ENCODE measurements at places on chromosomes 2 and 18.

- DNase-seq = no peak
Observed at GRCh38 chr2:165149439-165149838, 54.4 kb downstream of the SCN3A start.

DNA sequence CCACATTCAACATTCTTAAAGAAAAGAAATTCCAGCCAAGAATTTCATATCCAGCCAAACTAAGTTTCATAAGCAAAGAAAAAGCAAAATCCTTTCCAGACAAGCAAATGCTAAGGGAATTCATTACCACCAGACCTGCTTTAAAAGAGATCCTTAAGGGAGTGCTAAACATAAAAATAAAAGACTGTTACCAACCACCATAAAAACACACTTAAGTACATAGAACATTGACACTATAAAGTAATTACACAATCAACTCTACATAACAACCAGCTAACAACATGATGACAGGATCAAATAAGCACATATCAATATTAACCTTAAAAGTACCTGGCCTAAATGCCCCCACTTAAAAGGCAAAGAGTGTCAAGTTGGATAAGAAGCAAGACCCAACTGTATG, 153.5 kb downstream of the FTCDNL1 start:
- DNase-seq = no peak

DNA sequence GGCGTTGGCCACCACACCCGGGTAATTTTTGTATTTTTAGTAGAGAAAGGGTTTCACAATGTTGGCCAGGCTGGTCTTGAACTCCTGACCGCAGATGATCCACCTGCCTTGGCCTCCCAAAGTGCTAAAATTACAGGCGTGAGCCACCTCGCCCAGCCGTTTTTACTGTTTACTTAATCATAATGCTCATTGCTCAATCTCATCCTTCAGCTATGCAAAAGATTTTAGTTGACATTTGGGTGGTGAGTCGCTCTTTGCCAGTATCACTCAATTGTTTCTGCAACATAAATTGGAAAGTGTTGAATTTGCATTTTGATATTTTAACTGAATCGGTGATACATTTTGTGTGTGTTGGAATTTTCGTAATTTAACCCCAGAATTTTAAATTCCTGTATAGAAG, 7.8 kb upstream of the ZNF532 start:
- DNase-seq = no peak

DNA sequence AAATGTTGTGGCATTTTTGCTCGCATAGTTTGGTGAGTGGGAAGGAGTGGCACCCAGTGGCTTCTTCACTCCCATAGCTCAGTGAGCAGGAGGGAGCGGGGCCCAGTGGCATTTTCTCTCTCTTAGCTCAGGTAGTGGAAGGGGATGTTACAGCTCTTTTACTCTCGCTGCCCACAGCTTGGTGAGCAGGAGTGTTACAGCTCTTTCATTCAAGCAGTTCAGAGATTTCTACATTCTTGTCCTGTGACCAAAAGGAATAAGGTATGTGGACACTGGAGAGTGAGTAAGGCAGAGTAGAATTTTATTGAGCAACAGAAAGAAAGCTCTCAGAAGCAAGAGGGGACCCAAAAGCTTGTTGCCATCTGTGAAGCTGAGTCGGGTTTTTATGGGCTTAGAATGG, 192.4 kb downstream of the SPAG16 start:
- DNase-seq = no peak

GRCh38 chr2:237570776-237571335, 4.5 kb downstream of the PRLH start:
- DNase-seq = no peak

DNA sequence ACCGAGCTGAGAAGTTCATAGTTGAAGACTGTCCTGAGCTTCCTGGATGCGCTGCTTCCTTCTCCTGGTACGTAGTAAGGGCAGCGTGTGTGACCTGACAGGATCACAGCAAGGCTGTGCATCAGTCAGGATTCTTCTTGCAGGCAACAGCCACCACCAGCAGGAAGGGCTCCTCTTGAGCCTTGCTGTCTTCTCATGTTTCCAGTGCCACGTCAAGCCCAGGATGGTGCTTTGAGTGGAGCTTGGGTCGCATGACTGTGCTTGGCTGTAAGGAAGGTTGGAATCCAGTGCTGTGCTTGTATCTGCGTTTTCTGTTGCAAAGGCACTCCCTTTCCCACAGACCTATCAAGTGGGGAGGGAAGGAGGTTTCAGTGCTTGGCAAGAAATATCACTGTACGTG, 194.3 kb downstream of the LDLRAD4 start:
- DNase-seq = no peak

GRCh38 chr18:9025091-9025838, 77.2 kb upstream of the NDUFV2 start:
- no peak for DNase-seq

- no peak for DNase-seq
Observed at GRCh38 chr2:125280265-125280664, 1255.2 kb downstream of the CNTNAP5 start.

- DNase-seq = no peak
Observed at GRCh38 chr2:67159929-67160328, 237.2 kb upstream of the ETAA1 start.

- no peak for DNase-seq
Observed at GRCh38 chr2:24163601-24164000, 11.3 kb upstream of the FAM228A start.

DNA sequence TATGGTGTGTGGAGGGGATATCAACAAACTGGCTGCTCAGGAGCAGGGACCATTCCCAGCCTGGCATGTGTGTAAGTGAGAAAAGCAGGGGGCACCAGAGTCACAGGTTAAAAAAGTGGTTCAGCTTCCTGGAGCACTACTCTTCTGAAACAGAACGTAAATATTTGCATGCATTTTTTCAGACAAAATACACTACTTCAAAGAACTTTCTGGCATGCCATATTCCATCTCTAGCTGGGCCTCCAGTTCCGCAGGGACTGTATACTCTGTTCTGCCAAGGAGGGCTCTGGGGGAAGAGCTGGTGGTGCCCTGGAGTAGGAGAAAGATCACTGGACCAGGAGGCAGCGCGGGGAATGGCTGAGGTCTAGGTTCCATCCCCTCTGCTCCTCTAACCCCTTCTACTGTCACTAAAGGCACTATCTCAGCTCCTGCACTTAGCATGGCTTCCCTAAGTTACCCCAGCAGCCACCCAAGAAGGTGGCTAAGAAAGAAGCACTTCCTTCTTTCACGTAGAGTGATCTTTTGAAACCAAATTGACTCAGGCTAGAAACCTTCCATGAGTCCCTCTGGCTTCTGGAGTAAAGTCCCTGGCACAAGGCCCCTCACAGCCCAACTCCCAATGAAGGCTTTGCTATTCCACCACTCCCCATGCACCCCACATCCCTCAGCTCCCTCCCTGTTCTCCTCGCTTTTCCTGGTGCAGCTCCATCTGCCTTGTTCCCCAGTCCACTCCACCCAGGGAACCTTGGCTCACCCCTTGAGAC, 57.6 kb upstream of the CABLES1 start:
- DNase-seq = no peak

DNA sequence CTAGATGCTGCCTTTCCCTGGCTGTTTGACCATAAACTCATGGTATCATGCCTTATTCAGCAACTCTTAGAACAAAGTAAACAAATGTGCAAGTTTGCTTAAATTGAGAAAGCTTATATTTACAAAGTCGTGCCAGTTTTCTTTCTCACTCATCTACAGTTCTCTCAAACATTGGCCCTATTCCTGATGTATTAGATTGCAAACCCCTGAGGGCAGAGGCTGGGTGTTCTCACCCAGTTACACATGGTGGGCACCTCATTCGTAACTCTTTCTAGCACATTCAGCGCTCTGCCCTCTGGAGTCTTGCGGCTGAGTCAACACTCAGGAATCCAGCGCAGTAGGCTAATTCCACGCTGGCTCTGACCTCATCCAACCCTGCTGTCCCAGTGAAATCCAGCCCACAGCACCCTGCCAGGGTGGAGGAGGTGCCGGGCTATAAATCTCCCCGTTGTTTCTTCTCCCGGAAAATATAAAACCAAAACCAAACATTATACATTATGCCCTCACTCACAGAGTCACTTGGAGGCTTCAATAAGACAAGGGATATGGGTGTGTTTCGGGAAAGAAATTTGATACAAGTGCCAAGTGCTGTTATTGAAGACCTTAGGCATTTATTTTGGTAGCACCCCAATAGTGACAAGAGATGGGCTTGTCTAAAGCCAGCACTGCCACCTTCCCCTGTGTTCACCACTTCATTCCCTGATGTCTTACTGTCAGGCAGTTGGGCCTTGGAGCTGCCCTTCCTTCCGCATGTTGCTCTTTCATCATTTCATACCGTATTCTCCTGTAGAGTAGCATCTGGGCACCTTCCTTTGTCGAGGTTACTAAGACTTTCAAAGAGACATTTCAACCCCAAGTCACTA, 287.4 kb downstream of the PRKCE start:
- no peak for DNase-seq

- no peak for DNase-seq
Observed at GRCh38 chr2:143513081-143513480, 383.9 kb downstream of the ARHGAP15 start.

DNA sequence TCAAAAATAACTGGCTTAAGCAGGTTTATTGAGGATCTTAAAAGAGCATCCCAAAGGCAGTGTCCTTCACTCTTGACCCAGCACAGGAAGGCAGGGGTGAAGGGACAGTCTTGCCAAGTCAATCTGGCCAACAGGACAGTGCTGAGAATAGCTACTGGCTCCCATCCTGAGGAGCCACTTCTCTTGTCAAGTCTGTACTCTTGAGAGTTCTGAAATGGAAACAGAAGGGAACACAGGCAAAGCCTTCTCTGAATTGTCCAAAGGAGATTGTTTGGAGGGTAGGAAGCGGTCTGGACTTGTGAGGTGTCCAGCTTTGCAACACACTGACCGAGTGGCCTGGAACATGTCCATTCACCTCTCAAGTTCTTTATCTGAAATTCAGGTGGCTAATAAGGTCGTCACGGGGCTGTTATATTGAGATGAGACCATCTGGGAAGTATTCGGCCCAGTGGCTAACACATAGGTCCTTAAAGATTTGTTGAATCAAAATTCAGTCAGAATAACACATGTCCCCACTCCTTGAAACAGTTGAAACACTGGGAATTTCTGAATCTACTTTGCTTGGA, 99.5 kb upstream of the FHL2 start:
- DNase-seq = no peak

DNA sequence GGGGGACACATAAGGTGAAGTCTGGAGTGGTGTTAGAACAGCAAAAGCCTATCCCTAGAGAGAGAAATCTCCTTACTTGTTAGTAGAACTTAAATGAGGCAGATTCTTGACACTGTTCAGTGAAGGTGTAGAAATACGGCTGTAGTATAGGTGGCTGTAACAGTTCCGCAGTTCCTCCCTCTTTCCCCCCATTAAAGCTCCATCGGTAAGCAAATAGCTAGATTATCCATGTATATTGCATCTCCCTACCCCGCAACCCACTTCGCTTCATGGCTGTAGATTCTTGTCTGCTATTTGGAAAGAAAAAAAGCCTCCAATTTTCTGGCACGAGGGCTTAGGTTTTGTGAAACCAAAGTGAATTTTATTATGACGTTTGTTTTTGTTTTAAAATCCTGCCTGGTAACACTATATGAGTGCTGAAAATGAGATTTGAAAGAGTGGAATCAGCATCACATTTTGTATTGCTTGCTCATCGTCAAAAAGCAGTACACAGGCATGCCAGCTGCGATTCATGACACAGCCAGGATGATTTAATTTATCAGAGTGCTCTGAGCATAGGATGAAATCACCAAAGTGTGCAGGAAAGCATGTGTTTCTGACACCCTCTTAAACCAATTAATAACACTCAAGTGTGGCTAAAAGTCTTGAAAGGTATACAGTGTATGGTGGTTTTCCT, 1.4 kb downstream of the FAM171B start:
- no peak for DNase-seq

- DNase-seq = no peak
Observed at GRCh38 chr2:157440404-157441071, 3.4 kb downstream of the CYTIP start.

DNA sequence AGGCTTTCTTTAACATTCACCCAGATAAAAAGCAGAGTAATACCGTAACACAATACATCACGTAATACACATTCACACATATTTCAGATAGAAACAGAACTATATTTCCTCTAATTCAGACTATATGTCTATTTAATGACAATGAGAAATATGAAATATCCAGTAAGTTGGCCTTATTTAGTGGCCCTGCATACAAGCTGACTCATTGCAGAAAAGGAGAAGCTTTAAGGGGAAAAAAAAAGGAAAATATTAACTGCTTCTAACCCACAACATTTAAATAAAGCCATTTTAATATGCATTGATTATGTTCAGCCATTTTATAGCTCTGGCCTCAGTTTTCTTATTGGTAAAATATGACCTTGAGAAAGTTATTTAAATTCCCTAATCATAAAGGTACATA, 94.8 kb downstream of the PPP1R1C start:
- no peak for DNase-seq

DNA sequence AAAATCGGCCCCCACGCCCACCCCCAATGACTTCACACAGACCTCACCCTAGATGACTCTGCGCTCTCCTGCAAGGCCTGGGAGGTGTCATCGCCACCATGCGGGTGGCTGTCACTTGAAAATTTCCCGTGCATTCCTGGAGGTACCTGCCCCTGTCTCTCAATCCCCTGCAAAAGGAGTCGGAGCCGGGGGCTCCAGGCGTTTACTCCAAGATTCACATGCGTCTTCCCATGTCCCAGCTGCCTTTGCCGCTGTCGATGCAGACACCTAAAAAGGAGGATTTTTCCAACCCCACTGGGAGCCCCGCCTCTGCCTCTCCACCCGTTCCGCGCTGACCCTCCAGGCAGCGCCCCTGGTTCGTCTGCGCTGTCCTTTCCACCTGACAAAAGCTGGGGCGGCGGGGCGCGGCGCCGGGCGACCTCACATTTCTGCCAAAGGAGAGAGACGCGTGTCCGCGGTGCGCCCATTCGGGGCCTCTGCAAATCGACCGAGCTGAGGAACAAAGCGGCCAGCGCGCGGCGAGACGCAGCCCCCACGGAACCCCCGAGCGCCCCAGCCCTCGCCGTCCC, 667 bp downstream of the REEP1 start:
- no peak for DNase-seq

GRCh38 chr18:49486134-49486533, 900 bp downstream of the C18orf32 start:
- no peak for DNase-seq

- no peak for DNase-seq
Observed at GRCh38 chr18:47936952-47937351, 6.5 kb upstream of the SMAD2 start.

GRCh38 chr18:58091099-58091611, 47.1 kb downstream of the NEDD4L start:
- DNase-seq = no peak

DNA sequence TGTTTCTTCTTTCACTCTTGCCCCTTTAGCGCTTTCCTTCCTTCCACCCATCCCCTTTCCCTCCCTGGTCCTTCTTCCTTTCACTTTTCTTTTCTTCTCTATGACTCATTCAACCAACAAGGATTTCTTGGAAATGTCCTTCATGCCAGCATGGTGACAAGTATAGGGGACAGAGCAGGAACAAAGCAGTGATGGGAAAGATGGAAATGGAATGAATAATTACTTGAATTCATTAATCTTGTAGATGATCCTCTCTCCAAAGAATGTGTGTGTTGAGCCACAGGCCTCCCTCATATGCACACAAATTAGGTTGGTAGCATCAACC, 1.5 kb downstream of the VAMP5 start:
- no peak for DNase-seq

GRCh38 chr2:54559593-54560145, 103.5 kb downstream of the SPTBN1 start:
- no peak for DNase-seq

- DNase-seq = no peak
Observed at GRCh38 chr2:188974164-188974563, at the start of gene COL3A1. Gene COL3A1 (plus strand): TSS chr2:188974373. CDS start chr2:188974490, 117 bp downstream.

- no peak for DNase-seq
Observed at GRCh38 chr2:217922101-217923006, 80.4 kb downstream of the TNS1 start.
